NCI-H446 treated with DMSO at 0.1 percent for 48 hours (cell line): ENCODE measurements at places on chromosomes 12 and 14.

- no peak for DNase-seq
Observed at GRCh38 chr12:124445121-124445718, 122.2 kb downstream of the NCOR2 start.

DNA sequence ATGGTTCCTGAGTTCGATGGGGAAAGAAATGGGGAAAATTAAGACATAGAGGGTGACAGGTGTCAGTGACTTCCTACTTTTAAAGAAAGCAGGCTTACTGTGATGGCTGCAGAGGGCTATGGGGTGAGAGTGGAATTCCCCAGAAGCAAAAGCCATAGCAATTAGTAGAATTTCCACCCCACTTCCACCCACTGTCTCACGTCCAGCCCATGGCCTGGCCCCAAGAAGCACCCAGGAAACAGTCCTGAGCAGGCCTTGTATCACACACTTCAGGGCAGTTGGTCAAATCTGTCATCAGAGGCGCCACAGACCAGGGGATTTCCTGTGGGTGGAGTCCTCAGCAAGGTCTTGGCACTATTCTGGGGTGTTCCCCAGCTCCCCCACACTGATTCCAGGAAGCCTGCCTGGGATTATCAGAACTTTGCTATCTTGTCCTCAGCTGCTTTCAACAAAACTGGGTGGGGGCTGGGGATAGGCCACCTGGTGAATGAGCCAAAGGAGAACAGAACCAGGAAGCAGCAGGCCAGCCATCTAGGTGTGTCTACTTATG, 120.1 kb upstream of the CCND2 start:
- DNase-seq, result no peak

DNA sequence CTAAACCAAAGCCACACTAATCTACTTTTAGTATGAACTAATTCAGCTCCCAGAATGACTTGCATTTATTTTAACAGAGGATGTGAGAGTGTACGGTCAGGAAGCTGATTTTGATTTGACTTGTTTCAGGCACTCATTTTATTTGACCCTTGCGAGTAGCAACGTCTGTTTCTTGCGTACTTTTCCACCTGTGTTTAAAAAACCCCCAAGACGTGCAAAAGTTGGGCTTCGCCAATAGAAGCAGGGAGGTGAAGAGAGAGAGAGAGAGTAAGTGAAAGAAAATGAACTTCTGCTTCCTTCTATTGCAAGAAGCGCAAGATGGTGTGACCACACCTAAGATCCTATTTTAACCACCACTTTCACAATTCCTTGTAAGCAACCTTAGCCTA, 6.7 kb upstream of the SLC15A4 start:
- DNase-seq, result no peak

DNA sequence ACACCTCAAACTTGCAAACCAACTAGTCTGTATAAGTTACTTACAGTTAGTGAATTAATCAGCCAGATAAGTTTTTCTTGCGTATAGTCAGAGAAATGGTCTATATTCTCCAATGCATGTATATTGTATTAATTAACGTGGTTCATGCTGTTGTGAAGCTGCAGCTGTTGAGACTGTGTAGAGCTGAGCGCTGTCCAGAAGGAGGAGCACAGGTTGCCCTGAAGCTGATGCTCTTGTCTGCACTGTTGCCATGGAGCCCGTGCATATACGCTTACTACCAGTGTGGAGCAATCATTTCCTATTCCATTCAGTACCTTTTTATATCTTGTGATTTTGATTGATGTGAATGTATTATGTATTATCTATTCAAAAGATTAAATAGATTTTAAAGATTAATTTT, 74.3 kb upstream of the ARID2 start:
- no peak for DNase-seq

- DNase-seq, result no peak
Observed at GRCh38 chr12:65613692-65614091, 210.6 kb upstream of the HMGA2 start.

DNA sequence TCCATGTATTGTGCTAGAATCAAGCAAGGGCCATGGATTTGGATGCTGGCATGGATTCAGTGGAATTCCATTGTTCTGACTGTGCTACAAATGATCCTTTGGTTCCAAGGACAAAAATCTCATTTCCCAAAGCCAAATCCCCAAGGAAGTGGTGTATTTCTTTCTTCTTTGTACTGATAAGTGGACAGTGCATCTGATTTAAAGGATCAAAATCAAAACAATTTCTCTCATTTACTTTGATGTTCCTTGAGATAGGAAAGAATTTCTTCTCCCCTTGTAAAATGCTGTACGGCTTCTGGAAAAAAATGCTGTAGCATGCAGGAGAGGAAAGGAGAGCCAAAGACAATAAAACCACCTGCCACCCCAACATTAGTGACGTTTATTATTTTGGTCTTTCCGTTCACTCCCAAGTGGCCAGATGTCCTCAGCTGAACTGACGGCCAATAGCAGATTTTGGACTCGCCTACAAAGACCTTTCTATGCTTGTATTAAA, 185.7 kb downstream of the PRKD1 start:
- DNase-seq, result peak; percentile 94

GRCh38 chr12:46368138-46368537, 4.4 kb downstream of the SLC38A2 start:
- DNase-seq, result no peak

DNA sequence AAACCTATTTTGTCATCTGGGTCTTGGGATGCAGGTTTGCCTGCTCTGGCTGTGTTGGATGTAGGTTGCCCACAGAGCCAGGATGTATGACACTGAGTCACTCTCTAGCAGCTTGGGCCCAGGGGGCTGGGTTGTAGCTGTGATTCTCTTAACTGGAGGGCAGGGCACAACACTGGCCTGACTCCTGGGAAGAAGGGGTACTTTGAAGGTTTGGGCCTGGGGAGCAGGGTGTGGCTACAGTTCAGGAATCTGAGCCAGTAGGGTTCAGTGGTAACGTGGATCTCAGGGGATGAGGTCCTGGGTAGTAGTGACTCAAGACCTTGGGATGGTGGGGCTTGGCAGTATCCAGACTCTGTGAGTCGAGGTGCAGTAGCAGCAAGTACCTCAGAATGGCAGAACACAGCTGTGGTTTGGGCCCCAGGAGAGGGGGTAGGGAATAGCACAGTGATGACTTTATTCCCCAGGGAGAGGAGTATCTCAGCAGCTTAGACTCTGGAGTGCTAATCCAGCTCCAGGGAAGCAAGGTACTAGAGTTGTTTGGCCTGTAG, 25.7 kb downstream of the TBC1D15 start:
- DNase-seq, result no peak

- DNase-seq, result no peak
Observed at GRCh38 chr14:94177806-94178205, 3.7 kb downstream of the PPP4R4 start.

DNA sequence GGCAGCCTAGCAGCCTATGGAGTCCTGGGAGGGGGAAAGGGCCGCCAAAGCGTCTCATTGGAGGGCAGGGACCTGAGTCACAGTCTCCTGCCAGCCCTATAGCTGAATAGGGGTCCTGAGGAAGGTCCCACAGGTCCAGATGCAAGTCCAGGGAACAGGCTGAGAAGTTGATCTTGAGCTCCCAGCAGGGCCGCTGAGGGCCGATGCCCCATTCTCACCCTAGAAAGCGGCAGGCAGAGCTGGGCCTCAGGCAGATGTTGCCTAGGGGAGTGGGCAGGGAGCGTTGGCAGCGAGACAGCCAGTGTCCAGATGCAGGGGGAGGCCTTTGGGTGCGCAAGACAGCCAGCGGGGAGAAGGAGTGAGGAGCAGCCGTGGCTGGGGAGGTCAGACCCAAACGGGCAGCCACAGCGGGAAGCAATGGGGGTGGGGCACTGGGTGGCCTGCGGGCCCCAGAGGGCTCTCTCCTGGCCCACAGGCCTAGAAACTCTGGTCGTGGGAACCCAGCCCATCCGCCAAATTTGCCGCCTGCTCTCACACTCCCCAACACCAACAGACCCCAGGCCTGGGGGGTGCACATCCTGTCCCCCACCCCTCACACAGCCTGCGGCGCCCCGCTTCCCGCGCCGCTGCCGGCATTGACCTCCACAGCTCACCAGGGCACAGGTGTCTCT, 1.1 kb downstream of the HDAC7 start:
- DNase-seq, result no peak

- DNase-seq, result no peak
Observed at GRCh38 chr12:40310211-40310610, 85.4 kb downstream of the LRRK2 start.

DNA sequence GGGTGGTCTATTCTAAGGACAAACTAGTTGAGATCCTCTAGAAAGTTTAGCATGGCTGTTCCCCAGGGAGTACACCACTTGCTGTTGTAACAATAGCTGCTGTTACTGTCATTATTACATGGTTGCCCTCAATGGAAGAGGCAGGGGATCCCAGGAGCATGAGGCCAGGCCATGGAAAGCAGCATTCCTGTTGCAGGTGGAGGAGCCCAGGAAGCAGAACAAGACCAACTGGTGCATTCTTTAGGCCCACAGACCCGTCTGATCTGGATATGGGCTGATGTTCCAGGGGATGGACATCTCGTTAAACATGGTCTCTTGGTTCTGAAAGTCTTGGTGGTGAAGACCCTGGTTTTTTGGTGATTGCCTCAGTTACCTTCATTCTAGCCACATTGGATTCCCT, 109.2 kb upstream of the WSCD2 start:
- DNase-seq, result no peak

GRCh38 chr12:19461999-19462398, 22.7 kb downstream of the AEBP2 start:
- no peak for DNase-seq

DNA sequence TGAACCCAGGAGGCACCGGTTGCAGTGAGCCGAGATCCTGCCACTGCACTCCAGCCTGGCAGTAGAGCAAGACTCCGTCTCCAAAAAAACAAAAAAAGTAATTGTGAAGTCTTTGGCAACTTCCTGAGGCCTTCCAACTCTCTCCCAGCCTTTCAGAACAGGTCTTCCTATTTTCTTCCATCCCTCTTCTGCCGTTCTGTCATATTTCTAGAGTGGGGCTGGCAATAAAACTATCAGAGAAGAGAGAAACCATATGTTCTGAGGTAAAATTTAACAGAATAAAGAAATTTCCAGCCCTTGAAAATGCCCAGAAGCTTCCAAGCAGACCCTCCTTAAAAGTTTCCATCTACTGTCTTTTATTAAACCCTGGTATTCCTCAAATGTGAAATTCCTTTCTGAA, 100.4 kb downstream of the HMGA2 start:
- DNase-seq, result no peak

- DNase-seq, result no peak
Observed at GRCh38 chr12:131003716-131004045, 50.0 kb downstream of the ADGRD1 start.

DNA sequence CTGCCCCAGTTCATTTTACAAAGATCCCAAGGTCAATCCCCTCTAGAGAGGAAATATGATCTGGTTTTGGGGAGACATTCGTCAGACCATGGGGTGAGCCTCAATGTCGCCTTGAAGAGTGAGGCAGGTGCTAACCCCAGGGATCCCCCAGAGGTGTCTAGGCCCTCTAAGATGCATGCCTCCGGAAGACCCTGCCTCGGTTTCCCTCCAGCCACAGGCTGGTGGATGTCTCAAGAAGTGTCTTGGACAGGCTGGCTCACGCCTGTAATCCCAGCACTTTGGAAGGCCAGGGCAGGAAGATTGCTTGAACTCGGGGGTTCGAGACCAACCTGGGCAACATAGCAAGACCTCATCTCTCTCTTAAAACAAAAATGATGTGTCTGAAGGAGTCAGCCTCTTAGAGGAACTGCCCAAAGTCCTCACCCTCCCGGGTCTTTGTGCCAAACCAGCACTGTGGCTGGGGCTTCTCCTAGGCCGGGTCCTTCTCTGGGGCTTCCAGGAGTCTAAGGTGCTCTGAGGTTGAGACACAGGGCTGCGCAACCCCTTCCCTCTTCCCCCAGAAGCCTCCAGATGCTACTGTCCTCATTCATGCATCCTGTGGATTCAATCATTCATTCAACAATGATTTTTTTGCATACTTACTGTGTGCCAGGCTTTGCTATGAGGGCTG, 24.7 kb upstream of the BEGAIN start:
- DNase-seq, result no peak

- DNase-seq, result no peak
Observed at GRCh38 chr12:88351146-88351545, 209.0 kb downstream of the TMTC3 start.

- DNase-seq, result no peak
Observed at GRCh38 chr12:113479590-113480335, 8.1 kb upstream of the LHX5 start.

DNA sequence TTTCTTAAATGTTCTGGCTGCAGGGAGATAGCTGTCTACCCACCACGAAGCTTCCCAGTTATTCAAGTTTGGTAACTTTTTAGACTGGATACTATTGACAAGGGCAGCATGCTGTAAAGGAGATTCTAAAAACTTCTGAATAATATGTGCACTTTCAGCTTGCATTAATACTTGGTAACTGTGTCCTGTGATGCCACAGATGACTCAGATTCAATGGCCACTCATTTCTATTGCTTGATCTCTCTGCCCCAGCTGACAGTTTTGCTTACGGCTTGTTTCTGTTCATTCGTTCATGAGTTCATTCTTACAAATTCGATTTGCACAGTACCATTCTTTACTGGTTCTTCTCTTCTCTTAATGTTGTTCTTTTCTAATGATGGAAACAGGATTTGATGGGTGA, 142.8 kb downstream of the PELI2 start:
- DNase-seq, result no peak

- no peak for DNase-seq
Observed at GRCh38 chr12:1391722-1392121, 202.7 kb downstream of the FBXL14 start.

GRCh38 chr14:100780246-100780645, 45.7 kb upstream of the MEG3 start:
- DNase-seq, result no peak

GRCh38 chr12:132619386-132620112, 973 bp downstream of the P2RX2 start:
- DNase-seq, result no peak

- DNase-seq, result no peak
Observed at GRCh38 chr14:92846162-92846897, 52.2 kb downstream of the GOLGA5 start.

DNA sequence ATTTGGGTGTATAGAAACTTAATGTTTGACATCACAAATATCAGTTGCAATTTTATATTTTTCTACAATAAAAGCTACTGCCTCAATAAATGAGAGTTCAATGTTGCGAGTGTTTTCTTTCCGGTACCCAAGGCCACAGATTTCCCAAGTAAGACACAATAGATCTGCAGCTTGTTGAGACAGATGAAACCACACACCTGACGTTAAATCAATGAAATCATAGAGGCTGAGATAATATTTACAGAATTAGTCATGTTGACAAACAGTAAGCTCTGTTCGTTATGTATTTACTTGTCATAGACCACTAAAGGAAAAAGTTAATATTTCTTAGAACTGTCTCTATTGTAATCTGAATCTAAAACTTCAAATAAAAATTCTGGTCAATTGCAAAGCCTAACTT, 49.2 kb upstream of the PTHLH start:
- DNase-seq, result no peak

- peak; percentile 31 for DNase-seq
Observed at GRCh38 chr12:122471324-122472226, 29.2 kb downstream of the ZCCHC8 start.

- DNase-seq, result no peak
Observed at GRCh38 chr12:75212072-75212471, 2.4 kb upstream of the KCNC2 start.
